ENCODE measurements at places on chromosomes 6 and 20.

GRCh38 chr6:31825553-31825952, 2.0 kb upstream of the HSPA1B start:
- H3K36me3 ChIP-seq = no peaks in the 10 kb centered on the region
- H3K27me3 ChIP-seq = no peaks in the 10 kb centered on the region
- H3K4me3 ChIP-seq = no peak overlapping the region
- DNase-seq = no peak
- peaks cover 44% of the 10 kb centered on the region for H3K4me1 ChIP-seq

DNA sequence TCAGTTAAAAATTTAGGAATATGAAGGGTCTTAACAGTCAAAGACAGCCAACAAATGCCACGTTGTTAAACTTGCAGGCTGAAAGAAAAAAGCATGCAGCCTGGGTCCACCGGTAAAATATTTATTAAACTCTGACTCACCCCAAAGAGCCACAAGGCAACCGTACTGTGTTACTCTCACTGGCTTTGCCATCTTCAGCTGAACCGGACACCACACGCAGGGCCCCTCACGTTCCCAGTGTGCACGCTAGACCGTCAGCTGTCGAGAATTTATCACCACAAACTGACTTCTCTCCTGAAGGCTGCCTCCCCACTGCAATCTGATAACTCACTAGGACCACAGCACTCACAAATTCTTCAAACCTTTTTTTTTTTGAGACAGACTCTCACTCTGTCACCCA, 30.7 kb downstream of the HUS1B start:
- H3K27ac ChIP-seq = no peak overlapping the region
- H3K4me3 ChIP-seq = no peak overlapping the region
- DNase-seq = no peak
- H3K36me3 ChIP-seq = peaks cover 51% of the 10 kb centered on the region
- peaks cover 15% of the 10 kb centered on the region for H3K4me1 ChIP-seq
- no peaks in the 10 kb centered on the region for H3K27me3 ChIP-seq

- H3K4me1 ChIP-seq = peaks cover 43% of the 10 kb centered on the region
- DNase-seq = no peak
- H3K27me3 ChIP-seq = no peaks in the 10 kb centered on the region
- H3K4me3 ChIP-seq = no peak overlapping the region
These were observed 248.5 kb downstream of the FOXC1 start for GRCh38 chr6:1858196-1858595.

- H3K4me1 ChIP-seq = peaks cover 10% of the 10 kb centered on the region
- H3K27me3 ChIP-seq = no peaks in the 10 kb centered on the region
These were observed 12.2 kb downstream of the MYLK4 start for GRCh38 chr6:2738373-2738979.

DNA sequence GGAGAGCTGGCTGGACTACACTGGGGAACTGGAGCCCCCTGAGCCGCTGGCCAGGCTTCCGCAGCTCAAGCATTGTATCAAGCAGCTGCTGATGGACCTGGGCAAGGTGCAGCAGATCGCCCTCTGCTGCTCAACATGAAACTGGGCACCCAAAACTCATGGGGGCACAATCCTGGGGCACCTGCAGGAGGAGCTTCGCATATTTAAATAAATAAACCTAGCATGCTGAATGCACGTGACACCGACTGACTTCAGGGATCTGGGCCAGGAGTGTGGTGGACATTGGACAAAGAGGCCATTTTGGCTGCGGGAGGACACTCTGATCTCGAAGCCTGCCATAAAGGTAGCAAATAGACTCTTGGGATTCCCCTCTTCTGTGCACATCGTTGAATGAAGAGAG, 6.8 kb downstream of the SCAND1 start:
- peaks cover 5% of the 10 kb centered on the region for H3K4me1 ChIP-seq
- H3K36me3 ChIP-seq = peaks cover 45% of the 10 kb centered on the region
- no peak overlapping the region for H3K4me3 ChIP-seq
- H3K27me3 ChIP-seq = no peaks in the 10 kb centered on the region
- DNase-seq = no peak
- H3K27ac ChIP-seq = no peak overlapping the region

GRCh38 chr20:43229696-43230095, 40.0 kb upstream of the PTPRT start:
- DNase-seq = no peak
- no peak overlapping the region for H3K27ac ChIP-seq

- H3K4me3 ChIP-seq = no peak overlapping the region
- no peaks in the 10 kb centered on the region for H3K36me3 ChIP-seq
- no peak overlapping the region for H3K27ac ChIP-seq
- no peaks in the 10 kb centered on the region for H3K4me1 ChIP-seq
- H3K27me3 ChIP-seq = peaks cover 15% of the 10 kb centered on the region
These were observed 38.8 kb downstream of the RCAN2 start for GRCh38 chr6:46452312-46452917.

Data from activated B cell treated with CpG ODN at 0.5 μM for 24 hours (primary cell).